ENCODE measurements at places on chromosomes 1 and 21.

DNA sequence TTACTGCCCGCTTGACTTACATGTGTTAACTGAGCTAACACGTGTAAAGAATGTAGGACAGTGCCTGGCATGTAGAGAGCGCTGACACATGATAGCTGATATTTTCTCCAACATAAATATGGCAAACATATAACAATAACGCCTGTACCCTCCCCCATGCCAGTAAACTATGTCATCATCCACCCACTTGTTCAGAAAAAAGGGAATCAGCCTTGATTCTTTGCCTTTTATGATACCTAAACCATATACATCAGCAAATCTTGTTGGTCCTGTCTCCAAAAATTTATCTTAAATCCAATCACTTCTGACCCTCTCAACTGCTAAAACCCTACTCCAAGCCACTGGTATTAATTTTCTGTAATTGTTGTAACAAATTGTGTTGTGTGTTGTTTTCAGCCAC is 1.1 kb upstream of the ZNF692 start:
- no peak for DNase-seq

GRCh38 chr1:119771016-119771415 is 2.3 kb upstream of the HMGCS2 start:
- DNase-seq, result no peak

DNA sequence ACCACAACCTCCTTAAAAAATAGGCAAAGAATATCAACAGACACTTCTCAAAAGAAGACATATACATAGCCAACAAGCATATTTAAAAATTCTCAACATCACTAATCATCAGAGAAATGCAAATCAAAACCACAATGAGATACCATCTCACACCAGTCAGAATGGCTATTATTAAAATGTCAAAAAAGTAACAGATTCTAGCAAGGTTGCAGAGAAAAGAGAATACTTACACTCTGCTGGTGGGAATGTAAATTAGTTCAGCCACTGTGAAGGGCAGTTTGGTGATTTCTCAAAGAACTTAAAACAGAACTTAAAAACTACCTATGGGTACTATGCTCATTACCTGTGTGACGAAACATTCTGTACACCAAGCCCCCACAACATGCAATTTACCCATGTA is 20.7 kb downstream of the CD1B start:
- no peak for DNase-seq

DNA sequence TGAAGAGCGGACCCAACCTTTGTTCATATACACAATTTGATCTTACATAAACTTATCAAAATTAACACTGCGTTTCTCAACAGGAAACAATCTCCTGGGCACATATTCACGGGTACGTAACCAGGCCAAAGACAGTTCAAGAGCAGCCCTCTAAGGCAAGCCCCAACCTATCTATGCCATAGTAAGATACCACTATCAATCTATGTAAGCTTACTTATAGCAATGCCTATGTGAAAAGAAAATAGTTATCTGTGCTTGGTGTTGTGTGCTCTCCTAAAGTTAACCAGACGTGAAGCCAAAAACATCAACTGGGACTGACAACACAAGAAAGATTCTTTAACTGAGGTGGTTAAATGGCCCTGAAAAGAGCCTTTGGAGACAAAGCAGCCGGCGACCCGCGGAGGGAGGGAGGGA is 49.4 kb upstream of the BOLA1 start:
- DNase-seq, result no peak

DNA sequence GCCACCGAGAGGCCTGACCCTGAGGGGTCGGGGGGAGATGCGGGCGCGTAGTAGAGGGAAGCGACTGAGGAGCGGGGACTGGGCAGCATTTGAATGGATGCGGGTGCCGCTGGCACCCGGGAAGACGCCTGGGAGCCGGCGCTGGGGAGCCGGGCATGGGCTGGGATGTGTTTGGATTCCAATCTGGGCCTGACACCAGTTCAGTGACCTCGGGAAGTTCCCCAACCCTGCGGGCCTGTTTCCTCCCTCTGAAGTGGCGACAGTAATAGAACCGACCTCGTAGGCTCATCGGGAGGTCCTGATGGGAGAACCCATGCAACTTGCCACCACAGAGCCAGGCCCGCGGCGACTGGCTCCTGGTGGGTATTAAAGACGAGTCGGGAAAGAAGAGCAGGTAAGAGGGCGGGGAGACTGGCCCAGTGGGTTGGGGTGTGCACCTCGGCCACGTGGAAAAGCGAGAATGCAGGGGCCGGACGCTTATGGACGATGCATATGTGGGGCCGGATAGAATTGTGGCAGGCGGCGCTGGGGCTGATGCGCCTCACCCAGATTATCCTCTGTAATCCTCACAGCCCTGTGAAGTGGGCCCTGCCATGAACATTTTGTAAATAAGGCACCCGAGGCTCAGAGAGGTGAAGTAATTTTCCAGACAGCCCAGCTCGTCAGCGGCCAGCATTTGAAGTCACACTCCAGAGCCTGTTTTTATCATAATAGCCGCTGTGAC is 105.8 kb downstream of the SLC16A1 start:
- DNase-seq, result no peak

DNA sequence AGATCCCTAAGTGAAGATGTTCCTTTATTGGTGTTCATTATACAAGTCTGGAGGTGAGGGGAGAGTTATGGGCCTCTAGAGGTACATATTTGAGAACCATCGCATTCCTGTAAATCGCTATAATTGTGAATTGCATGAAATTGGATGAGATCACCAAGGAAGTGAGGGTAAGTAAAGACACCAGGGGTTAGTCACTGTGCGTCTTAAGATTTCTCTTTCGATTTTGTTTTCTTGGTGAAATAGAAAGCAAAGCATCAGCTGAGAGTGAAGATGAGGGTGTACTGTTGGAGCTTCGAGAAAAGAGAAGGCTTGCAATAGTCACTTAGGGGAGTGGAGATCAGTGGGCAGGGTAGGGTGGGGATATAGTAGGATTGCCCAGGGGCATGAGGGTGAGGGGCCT is 82.1 kb downstream of the RAVER2 start:
- DNase-seq, result no peak

GRCh38 chr1:207069061-207069460 is 16.0 kb downstream of the PFKFB2 start:
- no peak for DNase-seq

DNA sequence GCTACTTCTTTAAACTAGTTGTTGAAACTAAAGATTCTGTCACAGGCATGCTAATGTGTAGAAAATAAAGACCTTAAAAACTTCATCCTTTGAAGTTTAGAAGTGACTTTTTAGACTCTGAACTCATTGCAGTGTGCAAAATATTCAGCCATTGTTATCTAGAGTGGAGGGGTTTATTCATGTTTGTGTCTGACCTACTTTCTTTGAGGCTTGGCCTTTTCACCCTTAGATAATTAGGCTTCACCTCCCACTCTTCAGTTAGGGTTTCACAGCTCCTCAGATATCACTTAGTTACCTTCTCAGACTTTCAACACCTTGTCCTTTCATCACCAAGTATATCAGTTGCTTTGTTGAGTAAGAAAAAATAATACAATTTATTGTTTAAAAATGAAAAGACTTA is 75.9 kb downstream of the IVNS1ABP start:
- DNase-seq, result no peak

GRCh38 chr1:186834399-186834958 is 5.7 kb downstream of the PLA2G4A start:
- no peak for DNase-seq

DNA sequence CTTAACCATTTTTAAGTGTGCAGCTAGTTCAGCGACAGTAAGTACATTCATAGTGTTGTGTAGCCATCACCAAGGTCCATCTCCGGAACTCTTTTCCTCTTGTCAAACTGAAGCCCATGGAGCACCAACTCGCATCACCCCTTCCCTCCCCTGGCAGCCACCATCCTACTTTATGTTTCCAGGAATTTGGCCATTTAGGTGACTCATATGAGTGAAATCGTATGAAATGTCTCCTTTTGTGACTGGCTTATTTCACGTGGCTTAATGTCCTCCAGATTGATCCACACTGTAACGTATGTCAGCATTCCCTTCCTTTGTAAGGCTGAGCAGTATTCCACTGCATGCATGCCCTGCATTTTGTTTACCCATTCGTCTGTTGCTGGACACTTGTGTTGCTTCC is 2.5 kb downstream of the COL6A2 start:
- no peak for DNase-seq

DNA sequence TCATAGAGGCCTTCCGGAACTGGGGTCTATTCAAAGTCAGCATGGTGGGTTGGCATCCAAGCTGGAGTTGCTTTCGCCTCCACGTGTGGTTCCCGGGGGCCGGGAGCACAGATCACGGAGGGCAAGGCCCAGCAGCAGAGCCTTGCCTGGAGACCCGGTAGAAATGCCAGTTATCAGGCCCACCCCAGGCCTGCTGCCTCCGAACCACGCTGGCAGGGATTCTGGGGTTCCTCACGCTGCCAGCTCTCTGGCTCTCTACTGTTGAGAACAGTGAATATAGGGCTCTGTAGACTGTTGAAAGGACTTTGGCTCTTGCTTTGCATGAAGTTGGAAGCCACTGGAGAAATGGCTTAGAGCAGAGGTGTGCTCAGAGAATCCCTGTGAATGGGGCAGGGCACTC is 127.5 kb downstream of the RIPK4 start:
- no peak for DNase-seq

DNA sequence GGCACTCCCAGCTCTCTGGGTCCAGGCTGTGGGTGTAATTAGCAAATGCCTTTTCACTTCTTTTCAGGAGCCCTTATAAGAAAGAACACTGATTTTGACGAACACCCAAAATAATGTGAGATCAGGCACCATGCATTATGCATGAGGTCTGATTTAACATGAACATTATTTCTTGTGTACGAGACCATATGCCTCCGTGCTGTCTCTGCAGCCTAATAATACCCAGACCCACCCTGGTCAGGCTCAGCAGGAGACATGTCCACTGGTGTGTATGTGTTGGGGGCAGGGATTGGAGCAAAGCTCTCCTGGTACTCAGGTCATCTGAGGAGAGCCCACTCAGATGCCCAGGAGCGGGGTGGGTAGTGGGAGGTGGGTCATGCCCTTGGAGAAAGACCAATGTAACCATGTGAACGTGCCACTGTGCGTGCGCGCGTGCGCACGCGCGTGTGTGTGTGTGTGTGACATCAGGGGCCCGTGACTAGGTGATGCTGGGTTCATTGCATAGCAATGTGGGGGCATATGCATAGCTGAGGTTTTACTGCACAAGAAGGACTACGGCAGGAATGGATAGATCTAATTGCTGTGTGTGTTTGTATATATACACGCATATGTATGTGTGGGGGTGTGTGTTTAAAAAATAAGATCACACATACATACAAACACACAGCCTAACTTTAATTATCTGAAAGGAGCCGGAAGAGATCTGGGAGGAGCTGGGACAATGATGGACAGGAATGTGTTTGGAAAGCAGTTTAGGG is 7.1 kb downstream of the POU3F1 start:
- no peak for DNase-seq
